ENCODE measurements at places on chromosomes 6 and 20.

GRCh38 chr6:16316741-16317251 is 78.4 kb downstream of the GMPR start:
- no peak for DNase-seq

DNA sequence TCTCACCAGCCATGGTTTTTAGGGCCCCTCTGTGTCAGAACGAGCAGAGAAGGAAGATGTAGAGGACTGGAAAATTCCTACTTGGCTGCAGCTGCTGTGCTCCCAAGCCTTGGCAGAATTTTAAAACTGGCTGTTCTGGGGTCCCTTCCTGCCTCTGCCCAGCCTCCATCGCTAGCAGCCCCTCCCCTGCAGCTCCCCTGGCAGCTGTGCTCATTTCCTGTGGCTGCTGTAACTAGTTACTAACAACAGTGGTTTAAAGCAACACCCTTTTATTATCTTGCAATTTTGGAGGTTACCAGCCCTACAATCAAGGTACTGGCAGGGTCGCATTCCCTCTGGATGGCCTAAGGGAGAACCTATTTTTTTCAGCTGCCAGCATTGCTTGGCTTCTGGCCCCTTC is 3.7 kb upstream of the CST11 start:
- DNase-seq, result no peak

- DNase-seq, result no peak
Measured at GRCh38 chr6:12333128-12333527, 43.0 kb downstream of the EDN1 start.

GRCh38 chr6:33320315-33321181 is 3.0 kb upstream of the ZBTB22 start:
- no peak for DNase-seq

DNA sequence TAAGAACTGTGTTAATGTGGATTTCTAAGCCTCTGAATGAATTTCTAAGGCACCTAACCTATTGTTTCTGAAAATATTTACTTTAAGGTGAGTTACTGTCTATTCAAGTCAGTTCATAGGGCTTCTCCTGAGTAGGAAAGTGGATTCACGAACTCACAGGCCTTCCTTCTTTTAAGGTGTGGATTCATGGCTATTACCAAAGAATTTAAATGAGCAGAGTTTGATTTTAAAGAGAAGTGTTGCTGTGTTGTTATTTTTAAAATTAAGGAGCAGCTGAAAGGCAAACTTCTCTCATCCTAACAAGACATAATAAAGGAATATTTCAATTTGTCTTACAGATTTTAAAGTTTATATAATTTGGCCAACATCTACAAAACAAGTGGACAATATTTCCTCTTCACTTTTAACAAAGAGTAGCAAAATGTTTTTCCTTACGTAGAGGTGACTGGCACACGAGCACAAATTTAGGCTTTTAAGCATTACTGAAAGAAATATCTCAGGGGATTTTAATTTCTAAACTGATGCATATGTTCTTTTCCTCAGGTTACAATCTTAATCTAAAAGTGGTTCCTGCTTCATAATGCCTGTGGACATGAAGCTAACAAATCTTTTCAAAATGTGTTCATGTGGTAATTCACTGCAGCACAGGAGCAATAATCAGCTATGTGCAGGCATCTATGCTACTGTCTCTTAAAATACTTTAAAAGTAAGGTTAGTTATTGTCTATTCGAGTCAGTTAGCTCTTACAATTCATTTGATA is 602 bp upstream of the TSPYL4 start:
- DNase-seq, result no peak

DNA sequence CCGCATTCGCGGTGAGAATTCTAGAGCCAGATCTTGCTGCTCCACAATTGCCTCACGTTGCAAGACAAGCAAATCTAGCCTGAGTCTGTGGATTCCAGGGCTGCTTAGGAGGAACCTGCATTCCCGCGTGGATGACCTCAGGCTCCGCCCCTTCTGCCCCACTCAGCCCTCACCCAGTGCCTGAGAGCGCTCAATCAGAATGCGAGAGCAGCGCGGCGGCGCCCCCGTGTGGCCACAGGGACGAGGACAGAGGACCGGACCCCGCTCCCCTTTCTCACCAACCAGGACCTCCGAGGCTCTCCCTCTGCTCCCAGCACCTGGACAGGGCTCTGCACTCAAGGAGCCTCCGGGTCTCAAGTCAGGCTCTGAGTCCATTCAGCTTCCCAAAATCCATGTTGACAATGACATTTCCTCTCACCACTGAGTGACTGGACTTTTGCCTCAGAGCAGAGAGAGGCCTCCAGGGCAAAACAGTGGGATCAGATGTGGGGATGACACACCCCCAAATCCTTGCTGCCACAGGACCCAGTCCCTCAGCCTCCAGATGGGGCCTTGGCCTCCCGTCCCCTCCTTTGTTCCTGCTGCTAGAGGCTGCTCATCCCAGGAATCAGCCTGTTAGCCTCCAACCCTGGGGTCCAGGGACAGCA is 52.0 kb downstream of the RPP21 start:
- peak; percentile 94 for DNase-seq

- DNase-seq, result no peak
Measured at GRCh38 chr20:45593498-45593897, 14.4 kb upstream of the WFDC8 start.

GRCh38 chr6:132919045-132919860 is 104.9 kb downstream of the RPS12 start:
- DNase-seq, result no peak

DNA sequence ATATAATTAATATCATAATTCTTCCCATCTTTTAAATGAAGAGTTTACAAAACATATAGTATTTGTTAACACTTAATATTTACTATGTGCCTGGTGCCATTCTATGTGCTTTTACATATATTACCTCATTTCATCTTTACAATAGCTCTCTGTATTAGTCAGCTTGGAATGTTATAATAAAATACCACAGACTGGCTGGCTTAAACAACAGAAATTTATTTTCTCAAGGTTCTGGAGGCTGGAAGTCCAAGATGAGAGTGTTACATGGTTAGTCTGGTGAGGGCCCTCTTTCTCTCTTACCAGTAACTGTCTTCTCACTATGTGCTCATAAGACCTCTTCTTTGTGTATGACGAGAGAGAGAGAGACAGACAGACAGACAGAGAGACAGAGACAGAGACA is 110.2 kb downstream of the NKAIN2 start:
- no peak for DNase-seq

GRCh38 chr6:113185299-113185698 is 671.8 kb upstream of the MARCKS start:
- DNase-seq, result no peak

GRCh38 chr6:31887173-31888007 is 8.6 kb upstream of the SLC44A4 start:
- DNase-seq, result no peak

DNA sequence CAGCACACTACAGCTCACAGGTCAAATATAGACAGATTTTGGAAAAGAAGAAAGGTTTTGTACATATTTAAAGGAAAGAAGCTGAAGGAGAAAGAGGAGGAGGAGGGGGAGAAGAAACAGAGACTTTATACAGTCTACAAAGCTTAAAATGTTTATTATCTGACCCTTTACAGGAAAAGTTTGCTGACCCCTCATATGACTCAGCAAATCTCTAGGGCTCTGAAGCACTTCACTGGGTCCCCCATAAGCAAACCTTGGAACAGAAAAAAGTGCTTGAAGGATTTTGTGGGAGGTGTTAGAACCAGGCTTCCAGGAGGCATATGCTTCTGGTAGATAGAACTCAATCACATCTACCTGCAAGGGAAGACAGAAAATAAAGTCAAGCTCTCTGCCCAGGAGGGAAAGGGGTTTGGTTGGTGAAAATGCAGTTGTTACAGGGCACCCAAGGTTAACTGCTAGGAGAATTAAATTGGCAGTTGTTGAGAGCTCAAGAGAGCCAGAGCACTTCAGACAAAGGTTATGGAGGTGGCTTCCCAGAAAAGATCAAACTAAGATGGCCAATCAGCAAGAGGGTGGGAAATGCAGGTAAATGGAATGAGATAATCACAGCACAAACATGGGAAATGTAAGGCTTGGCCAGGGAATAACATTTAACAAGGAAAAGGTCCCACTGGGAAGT is 207.4 kb upstream of the SGK1 start:
- DNase-seq, result no peak

- no peak for DNase-seq
Measured at GRCh38 chr20:62405108-62405980, 1.7 kb downstream of the CABLES2 start.

GRCh38 chr6:82178077-82178758 is 69.3 kb downstream of the IBTK start:
- no peak for DNase-seq

DNA sequence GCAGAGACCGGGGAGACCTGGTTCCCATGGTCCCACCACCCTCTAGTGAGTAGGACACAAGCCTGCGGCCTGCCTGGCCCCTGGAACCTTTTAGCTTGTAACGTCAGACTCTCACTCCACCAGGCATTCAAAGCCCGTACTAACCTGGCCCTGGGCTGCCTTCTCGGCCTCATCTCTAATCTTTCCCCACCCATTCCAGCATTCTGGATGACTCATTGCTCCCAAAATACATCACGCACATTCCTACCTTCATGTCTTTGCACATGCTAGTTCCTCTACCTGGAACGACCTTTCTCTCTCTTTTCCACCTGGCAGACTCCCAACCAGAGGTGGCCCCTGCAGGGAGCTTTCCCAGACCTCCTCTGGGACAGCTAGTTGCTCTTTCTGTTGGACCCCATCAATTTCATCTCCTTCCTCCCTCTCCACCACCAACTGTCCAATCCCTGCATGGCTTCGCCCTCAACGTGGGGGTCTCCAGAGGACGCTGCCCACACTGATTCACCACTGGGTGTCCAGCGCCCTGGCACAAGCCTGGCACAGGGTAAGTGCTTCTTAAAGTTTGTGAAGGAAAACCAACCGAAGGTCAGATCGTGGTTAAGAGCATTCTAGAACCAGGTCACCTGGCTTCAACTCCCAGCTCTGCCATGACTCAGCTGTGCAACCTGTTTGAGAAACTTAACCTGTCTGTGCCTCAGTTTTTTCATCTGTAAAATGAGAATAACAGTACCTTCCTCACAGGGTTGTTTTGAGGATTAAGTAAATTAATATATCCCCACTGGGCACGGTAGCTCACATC is 35.2 kb downstream of the JPH2 start:
- no peak for DNase-seq

Measured in mesenteric fat pad (tissue), 1 donor.